ENCODE measurements at places on chromosomes 6 and 20. TPM values are rescaled to one million over a fixed set of nuclear protein-coding genes. Genes with fewer than 3 reads are reported as not detected.
A peak's percentile ranks its signal among the peaks of the same experiment; 100 is the strongest.

DNA sequence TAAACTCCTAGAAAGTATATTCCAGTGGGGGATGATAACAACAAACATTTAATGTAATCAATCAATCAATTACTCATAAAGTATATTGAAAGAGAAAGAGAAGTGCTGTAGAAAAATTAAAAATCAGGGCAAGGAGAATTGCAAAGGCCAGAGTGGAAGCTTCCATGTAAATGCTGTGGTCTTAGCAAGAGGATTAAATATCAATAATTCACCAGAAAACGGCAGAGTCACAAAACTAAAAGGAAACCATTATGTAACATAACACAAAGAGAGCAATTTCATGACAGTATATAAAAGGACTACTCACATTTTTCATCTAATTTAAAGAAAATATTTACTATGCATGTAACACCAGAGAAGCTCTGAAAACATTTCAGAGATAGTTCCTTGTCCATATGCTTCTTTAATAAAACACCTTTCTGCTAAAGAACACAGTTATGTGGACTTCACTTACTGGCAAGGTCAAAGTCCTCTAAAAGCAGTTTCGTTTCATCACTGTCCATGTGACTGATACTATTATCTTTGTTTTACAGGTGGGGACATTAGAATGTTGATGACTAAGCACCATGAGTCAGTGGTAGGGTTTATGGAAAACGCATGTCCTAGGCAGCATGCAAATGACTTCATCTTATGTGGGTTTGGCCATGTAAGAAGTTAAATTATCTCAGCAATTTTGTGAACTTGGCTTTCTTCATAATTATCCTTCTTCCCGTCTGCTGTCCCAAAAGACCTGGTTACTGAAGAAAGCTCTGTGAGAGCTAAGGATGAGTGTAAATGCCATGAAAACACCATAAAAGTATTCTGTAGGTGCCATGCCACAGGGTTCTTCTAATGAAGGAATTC lies 185.8 kb upstream of the TENT5A start:
- DNase-seq = peak; percentile 96

- DNase-seq = no peak
Measured at GRCh38 chr6:42336431-42336830, 115.3 kb downstream of the TRERF1 start.

DNA sequence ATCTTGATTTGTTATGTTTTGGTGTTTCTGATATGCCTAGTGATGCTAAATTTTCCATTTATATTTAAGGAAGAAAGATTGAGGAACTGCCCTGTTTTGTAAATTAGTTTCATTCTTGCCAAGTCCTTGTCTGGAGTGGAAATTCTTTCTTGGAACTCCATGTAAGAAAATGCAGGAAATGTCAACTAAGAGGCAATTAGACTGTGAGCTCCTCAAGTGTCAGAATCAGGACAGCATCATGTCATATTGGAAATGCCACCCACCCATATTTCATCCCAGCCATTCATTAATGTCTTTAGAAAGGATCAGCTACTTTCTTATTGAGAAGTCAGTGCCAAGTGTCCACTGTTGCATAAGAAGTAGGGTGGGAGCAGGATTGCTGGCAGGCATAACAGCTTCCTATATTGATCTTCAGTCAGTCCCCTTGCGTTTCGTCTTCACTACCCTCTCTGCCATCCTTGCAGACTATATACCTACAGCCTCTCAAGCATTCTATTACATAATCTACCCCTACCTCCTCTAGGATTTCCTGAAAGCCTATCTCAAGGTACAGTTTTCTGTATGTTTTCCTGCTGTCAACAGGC lies 42.4 kb downstream of the HAO1 start:
- no peak for DNase-seq

DNA sequence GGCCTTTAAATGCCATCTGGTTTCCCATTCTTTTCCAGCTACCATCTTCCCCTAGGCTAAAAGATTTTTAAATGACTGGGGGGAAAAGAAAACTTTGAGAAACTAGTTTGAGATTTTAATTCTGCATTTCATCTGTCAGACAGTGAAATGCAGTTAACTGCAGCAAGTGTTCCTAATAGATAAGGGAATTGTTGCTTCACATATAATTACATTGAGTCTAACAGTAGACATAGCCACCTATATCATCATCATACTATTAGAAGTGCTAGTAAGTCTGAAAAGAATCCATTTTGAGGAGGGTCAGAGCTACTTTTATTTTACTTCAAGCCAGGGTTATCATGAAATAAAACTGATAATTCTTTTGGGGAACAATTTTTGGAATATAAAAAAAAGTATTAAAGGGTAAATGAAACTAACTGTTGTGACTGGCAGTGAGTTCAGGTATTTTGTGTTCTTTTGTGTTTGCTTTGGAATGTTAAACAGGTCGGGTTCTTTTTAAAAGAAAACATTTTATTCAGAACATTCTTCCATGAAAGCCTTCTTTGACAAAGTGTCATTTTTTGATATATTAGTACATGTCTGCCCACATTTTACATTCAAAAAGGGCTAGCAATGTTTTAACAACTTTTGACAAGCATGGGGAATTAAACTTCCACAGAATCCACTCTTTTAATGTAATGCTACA lies 170.1 kb downstream of the HS3ST5 start:
- no peak for DNase-seq

DNA sequence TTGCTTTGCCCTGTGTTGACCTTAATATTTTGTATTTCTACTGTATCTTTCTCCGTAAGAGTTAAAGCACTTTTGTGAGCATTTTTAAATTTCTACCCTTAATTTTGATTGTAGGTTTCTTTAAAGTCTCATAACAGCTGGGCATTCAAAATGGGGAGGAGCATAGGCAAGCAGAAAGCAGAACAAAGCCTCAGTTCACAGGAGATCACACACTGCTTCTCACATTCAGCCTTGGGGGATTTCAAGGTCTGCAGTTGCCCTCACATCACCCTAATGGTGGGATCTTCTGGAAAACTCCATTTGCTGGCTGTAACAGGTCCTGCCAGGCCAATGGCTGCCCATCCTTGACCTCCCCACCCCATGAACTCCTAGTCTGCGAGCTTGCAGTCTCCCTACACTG lies 292.9 kb downstream of the PHACTR1 start:
- no peak for DNase-seq

DNA sequence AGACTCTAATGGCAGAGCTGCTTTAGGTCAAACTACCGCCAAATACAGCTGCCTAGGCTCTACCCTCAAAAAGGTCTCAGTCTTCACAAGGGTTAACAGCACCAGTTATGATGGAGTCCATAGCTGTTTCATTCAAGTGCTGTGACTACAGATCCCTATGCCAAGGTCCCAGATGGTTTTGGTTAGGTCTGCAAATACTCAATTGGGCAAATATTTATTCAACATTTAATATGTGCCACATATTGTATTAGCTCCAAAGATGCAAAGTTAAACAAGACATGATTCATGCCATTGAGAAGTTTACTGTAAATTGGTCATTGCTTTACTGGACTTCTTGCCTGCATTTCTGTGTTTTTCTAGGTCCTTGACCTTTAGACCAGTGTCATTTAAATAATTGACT lies 55.8 kb upstream of the TFAP2D start:
- DNase-seq = no peak

DNA sequence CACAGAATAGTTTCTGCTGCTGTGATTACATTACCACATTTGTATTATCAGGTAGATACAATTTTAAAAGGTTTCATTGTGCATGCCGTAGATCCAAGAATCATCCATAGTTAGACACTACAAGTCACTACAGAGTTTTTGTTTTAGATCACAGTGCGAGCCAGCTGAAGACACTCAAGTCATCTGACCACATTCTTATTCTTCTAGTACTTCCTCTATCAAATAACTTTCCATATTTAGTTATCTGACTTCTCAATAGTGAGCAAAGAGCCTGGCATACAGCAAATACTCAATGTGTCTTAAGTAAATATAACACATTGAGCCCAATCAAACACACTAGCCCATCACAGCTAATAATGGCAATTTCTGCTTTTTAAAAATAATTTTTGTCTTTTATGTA lies 195.4 kb downstream of the ASCC3 start:
- DNase-seq = no peak

DNA sequence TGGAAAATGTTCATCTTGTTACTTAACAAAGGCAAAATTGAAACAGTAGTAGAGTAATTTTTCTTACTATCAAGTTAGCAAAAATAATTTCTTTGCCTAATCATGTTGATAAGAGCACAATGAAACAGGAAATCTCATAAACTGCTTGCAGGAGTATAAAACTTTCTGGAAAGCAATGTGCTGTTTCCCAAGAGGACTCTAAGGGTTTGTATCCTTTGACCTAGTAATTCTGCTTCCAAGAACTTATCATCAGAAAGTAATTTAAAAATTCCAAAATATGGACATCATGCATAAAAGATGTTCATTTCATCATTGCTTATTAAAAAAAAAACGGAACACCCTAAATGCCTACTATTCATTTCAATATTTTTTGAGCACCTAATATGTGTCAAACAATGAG lies 46.1 kb upstream of the TNFAIP3 start:
- no peak for DNase-seq

DNA sequence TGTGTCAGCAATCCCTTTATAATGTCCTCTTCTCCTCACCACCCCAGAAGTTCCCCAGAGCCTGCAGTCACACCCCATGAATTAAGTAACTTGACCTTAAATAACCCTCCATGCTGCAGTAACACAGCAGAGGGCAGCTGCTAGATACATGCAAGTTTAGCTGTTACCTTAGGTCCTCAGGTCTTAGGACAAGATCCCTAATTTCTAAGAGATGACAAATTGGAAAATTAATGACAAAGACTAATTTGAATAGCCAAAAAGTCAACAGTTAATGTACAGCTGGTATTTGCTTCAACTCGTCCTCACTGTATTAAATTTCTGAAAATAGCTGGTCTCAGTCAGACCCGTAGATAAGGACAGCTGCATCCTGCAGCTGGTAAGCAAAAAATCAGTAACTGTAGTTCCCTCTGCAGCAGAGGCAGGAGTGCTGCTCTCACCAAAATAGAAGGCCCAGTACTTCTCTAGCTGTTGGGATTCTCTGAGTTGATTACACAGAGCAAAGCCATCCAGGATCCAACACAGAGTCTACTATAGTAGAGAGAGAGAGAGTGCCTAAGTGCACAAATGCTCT lies 62.4 kb downstream of the TNFRSF21 start:
- DNase-seq = peak; percentile 74

DNA sequence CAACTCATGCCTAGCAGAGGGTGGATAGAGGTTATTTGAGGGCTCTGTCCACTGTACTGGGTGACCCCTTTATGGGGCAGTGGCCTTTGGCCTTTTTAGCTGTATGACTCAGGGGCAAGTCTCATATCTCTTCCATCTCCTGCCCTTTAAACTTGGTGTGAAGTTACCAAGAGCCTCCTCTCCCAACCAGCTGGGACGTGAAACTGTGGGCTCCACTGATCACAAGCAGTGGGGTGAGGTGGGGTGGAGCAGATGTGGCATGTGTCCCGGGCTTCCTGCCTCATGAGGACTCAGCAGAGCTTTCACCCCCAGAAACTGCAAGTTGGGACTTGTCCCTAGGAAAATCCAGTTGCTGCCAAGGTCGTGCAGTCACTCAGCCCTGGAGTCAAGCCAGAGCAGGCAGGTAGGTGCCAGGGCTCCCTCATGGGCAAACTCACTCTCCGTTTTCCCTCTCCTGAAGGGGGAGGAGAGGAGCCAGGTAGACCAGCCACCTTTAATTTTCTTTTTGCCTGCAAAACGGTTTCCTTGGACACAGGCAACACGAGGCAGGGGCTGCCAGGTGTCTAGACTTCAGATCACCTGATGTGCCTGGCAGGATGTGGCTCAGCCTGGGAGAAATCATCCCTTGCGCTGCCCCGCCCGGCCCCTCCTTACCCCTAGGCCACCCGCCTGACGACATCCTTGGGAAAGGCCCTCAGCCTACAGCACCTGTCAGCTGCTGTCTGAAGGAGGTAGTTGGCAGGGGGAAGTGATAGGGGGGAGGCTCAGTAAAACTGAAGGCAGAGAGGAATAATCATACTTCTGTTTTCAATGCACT lies 4.0 kb downstream of the CDKN1A start:
- peak; percentile 91 for DNase-seq

DNA sequence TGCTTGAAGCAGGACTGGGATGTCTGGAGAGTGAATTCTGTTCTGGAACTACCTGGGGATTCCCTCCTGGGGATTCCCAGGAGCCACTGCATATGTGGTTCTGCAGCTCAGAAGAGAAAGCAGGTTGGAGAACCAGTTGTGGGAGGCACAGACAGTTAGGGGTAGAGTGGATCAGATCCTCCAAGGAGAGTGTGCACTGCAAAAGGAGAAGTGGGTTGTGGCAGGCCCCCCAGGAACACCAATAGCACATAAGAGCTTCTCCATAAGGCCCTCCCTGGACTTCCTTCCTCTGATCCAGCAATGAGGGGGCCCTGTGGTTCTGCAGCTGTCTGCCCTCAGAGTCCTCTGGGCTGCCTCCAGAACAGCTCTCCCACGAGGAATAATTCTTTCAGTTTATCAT lies 369.2 kb upstream of the CNR1 start:
- DNase-seq = no peak

GRCh38 chr6:107713563-107713962 lies 110.5 kb downstream of the SCML4 start:
- no peak for DNase-seq

GRCh38 chr20:33250666-33251065 lies 14.9 kb downstream of the BPIFA1 start:
- no peak for DNase-seq

GRCh38 chr6:168147205-168147738 lies 68.3 kb upstream of the FRMD1 start:
- peak; percentile 32 for DNase-seq

- DNase-seq = no peak
Measured at GRCh38 chr20:23008667-23009066, 26.4 kb upstream of the SSTR4 start.

GRCh38 chr6:112058243-112059032 lies 4.5 kb downstream of the CCN6 start:
- no peak for DNase-seq

DNA sequence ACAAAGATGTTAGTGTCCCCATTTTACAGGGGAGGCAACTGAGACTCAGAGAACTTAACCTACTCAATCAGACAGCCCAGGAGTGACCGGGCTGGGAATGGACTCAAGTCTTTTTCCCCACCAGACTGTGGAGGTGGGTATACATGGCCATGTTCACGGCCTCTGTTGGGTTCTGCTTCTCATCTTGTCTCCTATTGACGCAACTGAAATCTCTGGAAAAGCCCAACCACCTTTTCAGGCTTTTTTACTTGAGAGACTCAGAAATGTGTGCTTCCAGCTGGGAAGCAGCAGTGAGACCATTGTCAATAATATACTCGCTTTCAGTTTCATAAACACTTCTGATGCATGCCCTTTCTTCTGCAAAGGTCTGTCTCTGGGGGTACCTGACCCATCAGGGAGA lies 70.7 kb downstream of the SOBP start:
- DNase-seq = no peak

- DNase-seq = no peak
Measured at GRCh38 chr6:167736486-167737204, 90.1 kb upstream of the AFDN start.

The AIF1 gene
- polyA plus RNA-seq = 5.6 TPM

The ANGPT4 gene
- 0.01 TPM for polyA plus RNA-seq

The SMLR1 gene
- 18.1 TPM for polyA plus RNA-seq

The ABHD16B gene
- polyA plus RNA-seq = 0.34 TPM

The CST4 gene
- polyA plus RNA-seq = not detected

The RBM24 gene
- 0.86 TPM for polyA plus RNA-seq

All from small intestine (tissue), 16 donors.